ENCODE measurements at places on chromosomes 5 and 9. TPM values are rescaled to one million over a fixed set of nuclear protein-coding genes. Genes with fewer than 3 reads are reported as not detected.

Gene IFNB1
- total RNA-seq = not detected

Gene LSM11
- 4.8 TPM for total RNA-seq

Gene TAF11L10
- total RNA-seq = not detected

Gene HTR4
- not detected for total RNA-seq

Gene SPTLC1
- total RNA-seq = 62.0 TPM

Gene TIGD6
- 7.5 TPM for total RNA-seq

Gene CYFIP2
- total RNA-seq = 14.2 TPM

Gene MAP1B
- 21.7 TPM for total RNA-seq

Gene FAM169A
- 13.1 TPM for total RNA-seq

Gene TMEM267
- 6.2 TPM for total RNA-seq

Gene ELP1
- total RNA-seq = 30.9 TPM

Gene PCDHGB6
- 0.80 TPM for total RNA-seq

Gene PCDHB7
- 6.7 TPM for total RNA-seq

Gene ATP6V0E1
- 44.1 TPM for total RNA-seq

Gene TAF11L5
- total RNA-seq = not detected

Gene ADAMTS13
- 3.9 TPM for total RNA-seq

Gene CNTLN
- 15.7 TPM for total RNA-seq

Gene CBY3
- total RNA-seq = not detected

Gene KIAA1191
- 53.0 TPM for total RNA-seq

Gene UBE2R2
- 15.2 TPM for total RNA-seq

Gene CDK9
- total RNA-seq = 43.5 TPM

Gene TMED7
- total RNA-seq = 246 TPM

Gene RECK
- total RNA-seq = 4.5 TPM

Gene TMEFF1
- 0.45 TPM for total RNA-seq

Gene NIPAL4
- 0.42 TPM for total RNA-seq

Gene MSX2
- total RNA-seq = 4.3 TPM

Gene CTNND2
- 0.74 TPM for total RNA-seq

Gene CTXN3
- total RNA-seq = not detected

Gene RLN2
- not detected for total RNA-seq

Gene PTCH1
- 4.4 TPM for total RNA-seq

Gene TMEM174
- total RNA-seq = not detected

Gene PCDHB12
- 2.7 TPM for total RNA-seq

Gene CSF1R
- not detected for total RNA-seq

Gene WDR31
- 1.2 TPM for total RNA-seq

Gene ASTN2
- 5.9 TPM for total RNA-seq

Gene CCNG1
- total RNA-seq = 94.3 TPM

Gene PCA3
- total RNA-seq = not detected

Gene BTNL8
- total RNA-seq = 0.57 TPM

Gene ZNF454
- total RNA-seq = 1.4 TPM

Gene FOXD4L4
- not detected for total RNA-seq

Gene PRELID2
- 15.2 TPM for total RNA-seq

Gene GPRIN1
- 10.1 TPM for total RNA-seq

Gene SLC1A1
- total RNA-seq = 10.5 TPM

Gene PCDHB15
- total RNA-seq = 2.7 TPM
